ENCODE measurements at places on chromosomes 2 and 18.

DNA sequence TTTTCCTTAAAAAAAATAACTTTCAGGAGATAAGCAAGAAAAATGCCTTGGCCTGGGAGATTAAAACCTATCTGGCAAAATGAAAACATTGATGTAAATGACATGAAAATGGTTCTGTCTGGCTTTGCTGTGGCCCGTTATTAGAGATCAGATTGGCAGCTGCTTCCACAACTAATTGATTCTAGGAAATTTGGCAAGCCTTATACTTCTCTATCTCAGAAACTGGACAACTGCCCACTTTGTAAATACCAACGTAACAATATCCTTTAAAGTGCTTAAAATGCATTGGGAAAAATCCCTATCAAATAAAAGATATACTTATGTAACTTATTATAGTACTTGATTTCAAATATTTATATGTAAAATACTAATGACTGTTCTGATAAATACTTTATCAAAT lies 14.2 kb upstream of the SKA1 start:
- no peak for DNase-seq

GRCh38 chr2:42430188-42430587 lies 63.6 kb downstream of the KCNG3 start:
- no peak for DNase-seq

DNA sequence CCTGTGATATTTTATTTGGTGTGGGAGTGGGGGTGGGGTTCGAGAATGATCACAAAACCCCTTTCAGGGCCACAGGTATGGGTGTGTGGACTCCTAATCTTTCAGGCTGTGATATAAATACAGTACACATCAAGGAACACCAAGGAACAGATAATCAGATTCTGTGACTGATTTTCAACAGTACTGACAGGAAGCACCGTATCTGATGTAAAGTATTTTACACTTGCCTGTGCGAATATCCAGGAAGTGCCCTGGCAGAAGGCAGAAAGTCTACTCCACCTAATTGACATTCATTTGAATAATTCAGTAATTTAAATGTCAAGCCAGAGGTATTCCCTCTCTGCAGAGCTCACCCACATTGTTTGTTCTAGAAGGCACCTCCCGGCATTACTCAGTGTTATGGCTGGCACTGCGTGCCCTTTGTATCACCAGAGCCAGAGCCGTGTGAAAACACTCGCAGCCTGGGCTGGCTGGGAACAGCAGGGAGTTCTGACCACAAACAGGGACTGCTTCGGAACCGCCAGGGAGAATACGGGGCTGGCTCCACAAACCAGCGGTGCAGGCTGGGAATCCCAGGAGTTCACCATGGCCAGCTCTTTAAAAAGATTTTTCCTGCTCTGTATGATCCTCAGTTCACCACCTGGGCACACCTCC lies 91.8 kb downstream of the ACVR1 start:
- DNase-seq, result peak; percentile 8

DNA sequence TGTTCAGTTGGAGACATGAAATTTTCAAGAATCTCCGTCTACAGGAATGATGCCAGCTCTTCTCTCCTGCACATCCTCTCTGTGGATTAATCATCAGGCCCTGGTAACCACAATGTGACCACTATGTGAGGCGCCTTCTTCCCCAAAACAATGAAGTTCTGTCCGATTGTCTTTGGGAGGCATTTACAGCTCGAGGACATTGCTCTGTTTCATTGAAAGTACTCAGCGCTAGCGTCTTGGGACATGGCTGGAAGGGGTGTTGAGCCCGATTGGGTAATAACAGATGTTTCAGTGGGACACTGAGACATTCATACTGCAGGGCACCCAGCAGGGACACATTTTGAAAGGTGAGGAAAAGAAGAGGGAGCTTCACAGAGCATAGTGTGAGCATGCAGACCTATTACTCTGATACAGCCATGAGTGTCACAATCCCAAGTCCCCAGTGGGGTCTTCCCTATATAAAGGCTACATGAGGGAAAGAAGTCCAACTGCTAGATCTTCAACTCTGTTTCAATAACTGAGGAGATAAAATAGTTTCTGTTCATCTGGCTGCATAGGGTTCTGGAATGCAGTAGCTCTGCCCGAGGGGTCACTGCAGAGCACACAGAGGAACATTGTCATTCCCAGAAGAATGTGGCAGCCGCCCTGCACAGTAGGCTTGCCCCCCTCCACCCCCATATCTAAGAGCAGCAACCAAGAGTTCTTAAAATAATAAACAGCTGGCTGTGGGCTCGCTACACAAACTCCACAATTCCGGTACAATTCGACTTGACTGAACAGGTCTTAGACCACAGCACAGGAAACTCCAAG lies 237.3 kb downstream of the OSR1 start:
- DNase-seq, result peak; percentile 91

DNA sequence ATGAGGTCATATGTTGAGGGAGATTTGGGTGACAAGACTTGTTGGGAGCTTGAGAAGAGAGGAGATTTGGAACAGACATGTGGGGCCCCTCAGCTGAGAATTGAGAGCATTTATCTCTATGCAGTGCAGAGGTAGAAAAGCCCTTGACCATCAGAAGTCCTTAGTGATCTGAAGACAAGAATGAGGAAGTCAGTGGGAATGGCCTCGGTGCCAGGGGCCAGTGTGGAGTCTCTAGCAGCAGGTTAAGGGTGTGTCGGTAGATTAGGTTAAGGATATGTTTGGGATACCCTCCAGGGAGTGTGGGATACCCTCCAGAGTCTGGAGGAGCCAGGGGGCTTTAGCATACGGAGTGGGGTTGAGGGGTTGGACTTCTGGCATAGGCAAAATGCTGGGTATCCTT lies 41.6 kb downstream of the FBXO48 start:
- no peak for DNase-seq

DNA sequence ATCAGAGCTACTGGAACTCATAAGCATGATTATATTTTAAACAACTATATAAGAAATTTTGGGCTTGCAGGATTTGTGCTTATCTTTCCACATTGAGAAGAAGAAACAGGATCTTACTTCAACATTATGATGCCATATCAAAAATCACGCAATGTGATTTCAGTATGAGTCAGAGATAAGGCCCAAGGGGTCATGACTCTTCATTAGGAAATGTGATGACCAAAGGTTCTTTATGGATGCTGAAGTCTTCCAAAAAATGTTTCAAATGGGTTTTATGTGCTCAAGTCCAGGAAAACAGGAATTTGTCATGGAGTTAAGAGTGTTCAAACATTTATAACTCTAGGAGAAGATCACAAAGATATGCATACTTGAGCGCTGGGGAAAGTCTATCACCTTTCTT lies 7.8 kb upstream of the SERPINB2 start:
- DNase-seq, result no peak

DNA sequence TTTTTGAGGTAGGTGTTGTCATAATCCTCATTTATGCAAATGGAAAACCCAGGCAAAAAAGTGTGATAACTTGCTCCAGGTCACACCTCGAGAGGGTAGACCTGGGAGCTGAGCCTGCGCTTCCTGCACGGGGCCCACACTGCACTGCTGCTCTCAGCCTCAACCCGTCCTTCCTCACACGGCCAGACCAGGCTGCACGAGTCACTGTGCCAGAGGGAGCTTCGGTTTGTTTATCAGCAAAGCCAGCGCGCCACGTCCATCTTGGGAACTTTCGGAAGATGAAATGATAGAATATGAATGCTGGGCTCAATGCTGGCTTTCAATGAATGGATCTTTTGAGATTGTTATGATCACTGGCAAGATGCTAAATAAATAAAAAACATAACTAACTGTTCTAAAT lies 14.4 kb downstream of the COPS9 start:
- no peak for DNase-seq

DNA sequence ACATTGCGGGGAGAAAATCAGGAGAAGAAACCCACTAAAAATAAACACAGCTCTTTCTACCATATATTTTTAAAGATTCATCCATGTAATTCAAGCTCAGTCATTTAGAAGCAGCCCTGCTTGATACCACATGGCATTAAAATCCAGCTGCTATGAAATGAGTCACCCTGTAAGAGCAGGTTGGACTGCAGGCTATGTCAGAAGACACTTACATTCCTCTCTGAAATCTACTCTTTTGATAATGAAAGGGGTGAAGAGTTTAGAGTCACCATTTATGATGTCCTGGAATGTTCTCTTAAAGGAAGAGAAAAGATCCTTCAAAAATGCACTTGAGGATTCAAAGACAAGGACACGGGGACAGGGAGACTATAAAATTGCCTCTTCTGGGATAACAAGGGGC lies 100.6 kb upstream of the APCDD1 start:
- peak; percentile 46 for DNase-seq

DNA sequence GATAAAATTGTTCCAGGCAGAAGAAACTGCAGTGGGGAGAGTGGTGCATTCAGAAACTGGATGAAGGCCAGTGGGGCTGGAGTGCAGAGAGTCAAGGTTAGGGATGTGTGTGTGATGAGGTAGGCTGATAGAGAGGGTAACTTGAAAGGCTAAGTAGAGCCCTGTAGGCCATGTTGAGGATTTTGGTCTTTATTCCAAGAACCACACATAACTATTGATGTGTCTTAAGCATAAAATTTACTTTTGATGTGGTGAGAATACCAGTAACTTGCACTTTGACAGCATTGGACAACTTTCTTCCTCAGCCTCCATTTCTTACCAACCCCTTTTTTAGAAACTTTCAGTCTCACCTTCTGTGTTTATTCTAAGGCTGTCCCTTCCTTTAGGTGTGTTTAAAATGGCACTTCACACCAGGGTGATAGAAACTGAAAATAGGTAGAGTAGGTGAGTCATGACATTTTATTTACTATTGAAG lies 22.6 kb downstream of the MTX2 start:
- no peak for DNase-seq

- no peak for DNase-seq
These were observed 168.7 kb downstream of the GLI2 start for GRCh38 chr2:120904379-120904778.

GRCh38 chr2:58313926-58314325 lies 72.8 kb upstream of the FANCL start:
- DNase-seq, result no peak

GRCh38 chr18:58505181-58505580 lies 123.7 kb downstream of the ALPK2 start:
- no peak for DNase-seq

- no peak for DNase-seq
These were observed 45.5 kb downstream of the KCMF1 start for GRCh38 chr2:85016446-85016845.

DNA sequence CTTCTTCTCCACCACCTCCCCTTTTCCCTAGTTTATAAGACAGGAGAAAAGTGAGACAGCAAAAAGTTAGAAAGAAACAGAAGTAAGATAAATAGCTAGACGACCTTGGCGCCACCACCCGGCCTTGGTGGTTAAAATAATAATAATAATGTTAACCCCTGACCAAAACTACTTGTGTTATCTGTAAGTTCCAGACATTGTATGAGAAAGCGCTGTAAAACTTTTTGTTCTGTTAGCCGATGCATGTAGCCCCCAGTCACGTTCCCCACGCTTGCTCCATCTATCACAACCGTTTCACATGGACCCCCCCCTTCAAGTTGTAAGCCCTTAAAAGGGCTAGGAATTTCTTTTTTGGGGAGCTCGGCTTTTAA lies 1.5 kb upstream of the BUB1 start:
- no peak for DNase-seq

DNA sequence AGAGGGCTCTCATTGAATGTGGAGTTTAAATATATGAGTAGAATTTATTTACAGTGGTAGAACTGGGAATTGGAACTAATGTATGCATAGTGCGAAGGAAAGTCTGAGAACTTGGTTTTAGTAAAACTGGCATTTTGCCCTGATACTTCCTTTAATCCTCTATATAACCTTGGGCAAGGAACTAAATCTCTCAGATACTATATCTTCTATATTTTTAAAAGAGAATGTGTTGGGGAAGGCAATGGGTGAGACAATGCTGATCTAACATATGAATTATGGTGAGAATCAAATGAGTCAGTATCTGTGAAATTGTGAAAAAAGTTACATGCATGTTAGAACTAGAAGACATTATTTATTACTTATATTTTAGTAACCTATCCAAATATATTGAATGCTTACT lies 2109.4 kb upstream of the PIK3C3 start:
- no peak for DNase-seq

DNA sequence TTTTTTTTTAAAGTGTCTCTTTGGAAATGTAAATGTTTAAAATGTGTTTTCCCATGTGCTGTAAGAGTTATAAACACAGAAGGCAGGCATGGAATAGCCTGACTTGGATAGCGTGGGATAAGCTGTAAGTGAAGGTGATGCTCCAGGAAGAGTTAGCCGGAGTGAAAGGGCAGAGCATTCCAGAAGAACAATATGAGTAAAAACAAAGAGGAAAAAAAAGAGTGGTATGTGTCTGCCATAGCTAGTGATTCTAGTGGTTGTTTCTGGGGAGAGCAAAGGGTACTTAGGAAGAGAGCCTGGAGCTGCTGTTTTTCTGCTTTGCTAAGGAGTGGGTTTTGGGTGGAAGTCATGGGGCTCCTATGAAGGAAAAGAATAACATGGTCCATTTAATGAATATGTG lies 126.9 kb upstream of the DLGAP1 start:
- DNase-seq, result no peak

GRCh38 chr18:34702814-34703213 lies 7.3 kb upstream of the DTNA start:
- DNase-seq, result no peak

GRCh38 chr2:1717113-1717512 lies 27.2 kb downstream of the PXDN start:
- DNase-seq, result no peak

GRCh38 chr2:8230466-8230865 lies 451.4 kb upstream of the ID2 start:
- no peak for DNase-seq

GRCh38 chr2:20400787-20401488 lies 45.9 kb upstream of the RHOB start:
- no peak for DNase-seq

GRCh38 chr2:111909079-111909478 lies 10.7 kb downstream of the MERTK start:
- no peak for DNase-seq

GRCh38 chr2:96502891-96503636 lies 2.1 kb downstream of the NEURL3 start:
- DNase-seq, result no peak

DNA sequence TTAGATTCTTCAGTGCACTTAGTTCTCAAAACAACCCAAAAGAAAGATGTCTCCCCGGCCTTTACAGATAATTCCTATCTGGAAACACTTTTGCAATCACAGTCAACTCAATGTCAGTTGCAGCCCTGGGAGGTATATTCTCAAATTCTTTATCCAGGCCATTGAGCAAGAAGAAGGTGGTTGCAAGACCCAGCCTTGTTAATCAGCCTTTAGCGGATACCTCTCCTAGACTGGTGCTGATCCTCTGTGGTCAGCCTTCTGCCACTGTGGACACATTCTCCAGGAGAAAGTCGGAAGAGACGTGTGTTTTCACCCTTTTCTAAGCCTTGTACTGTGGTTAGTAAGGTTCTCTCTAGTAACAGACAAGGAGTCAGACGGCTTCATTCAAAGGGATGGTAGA lies 7.8 kb upstream of the FZD7 start:
- DNase-seq, result no peak

GRCh38 chr2:239093952-239094351 lies 246.1 kb downstream of the TWIST2 start:
- no peak for DNase-seq

DNA sequence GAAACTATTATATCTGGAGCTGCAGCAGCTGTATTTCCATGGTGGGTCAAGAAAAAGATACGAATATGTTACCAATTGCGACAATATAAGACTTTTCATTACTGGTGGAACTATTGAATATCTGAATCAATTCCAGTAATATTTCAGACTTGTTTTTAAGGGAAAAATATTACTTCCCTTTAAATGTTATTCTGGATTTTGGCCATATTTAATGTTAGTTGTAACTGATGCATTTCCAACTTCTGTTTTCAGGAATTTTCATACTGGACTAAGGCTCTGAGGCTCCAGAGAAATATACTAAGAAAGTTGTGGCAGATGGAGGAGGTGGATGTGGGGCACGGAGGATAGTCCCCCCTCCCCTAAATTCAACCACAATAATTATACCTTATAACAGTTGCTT lies 555.2 kb upstream of the SETBP1 start:
- no peak for DNase-seq
